ENCODE measurements at places on chromosomes 2 and 18.

DNA sequence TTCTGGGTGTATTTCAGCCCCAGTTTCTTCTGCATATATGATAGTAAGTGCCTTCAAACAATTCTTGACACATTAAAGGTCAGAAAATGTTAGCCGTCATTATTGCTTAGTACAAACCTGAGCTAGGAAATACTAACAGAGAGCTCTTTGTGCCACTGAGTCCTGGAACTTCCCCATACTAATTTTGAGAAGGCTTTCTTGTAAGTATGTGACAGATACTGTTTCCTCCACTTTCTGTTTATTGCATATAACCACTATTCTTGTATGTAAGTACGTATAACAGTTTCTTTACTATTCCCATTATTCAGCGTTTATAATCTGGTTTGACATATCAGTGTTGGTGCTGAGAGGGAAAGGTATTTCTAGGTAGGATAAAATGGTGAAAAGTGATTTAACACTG, 9.8 kb downstream of the PPP1CB start:
- no peak for DNase-seq

GRCh38 chr2:104658144-104658835, 195.6 kb upstream of the POU3F3 start:
- DNase-seq: peak; percentile 88

- no peak for DNase-seq
Observed at GRCh38 chr2:187527262-187527661, 27.0 kb downstream of the TFPI start.

- no peak for DNase-seq
Observed at GRCh38 chr2:233773854-233774253, 4.3 kb upstream of the MROH2A start.

DNA sequence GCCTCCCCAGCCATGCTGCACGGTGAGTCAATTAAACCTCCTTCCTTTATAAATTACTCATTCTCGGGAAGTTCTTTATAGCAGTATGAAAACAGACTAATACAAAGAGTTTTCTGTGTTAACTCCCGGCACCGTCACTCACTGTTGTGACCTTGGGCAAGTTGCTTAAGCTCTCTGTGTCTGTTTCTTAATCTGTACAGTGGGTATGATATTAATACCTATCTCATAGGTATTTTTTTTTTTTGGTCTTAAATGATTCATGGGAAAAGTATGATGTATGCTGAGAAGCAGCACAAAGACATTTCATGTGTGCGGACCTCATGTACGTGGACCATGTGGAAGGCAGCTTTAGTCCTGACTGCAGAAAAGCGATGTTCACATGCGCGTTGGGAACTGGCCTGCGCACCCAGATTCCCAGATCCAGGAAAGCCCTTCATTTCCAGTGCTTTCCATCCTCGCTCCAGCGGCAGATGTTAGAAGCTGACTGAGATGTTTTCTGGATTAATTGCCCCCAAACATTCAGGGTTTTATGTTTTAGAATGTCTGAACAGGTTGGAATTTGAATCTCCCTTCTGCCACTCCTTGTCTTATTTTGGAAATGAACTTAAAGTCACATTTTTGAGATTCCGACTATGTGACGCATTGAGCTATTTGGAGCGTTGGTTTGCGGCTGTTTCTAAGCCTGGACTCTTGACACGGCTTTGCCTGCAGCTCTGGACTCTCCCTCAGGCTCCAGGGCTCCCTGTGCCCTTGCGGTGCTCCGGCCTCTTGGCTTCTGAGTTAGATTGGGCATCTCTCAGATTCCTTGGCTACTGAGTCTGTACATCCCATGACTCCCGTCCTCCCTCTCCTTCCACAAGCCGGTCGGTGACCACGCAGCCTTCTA, 61.4 kb downstream of the SLC4A3 start:
- no peak for DNase-seq

- DNase-seq: no peak
Observed at GRCh38 chr2:127071901-127072328, 35.0 kb downstream of the BIN1 start.

- DNase-seq: no peak
Observed at GRCh38 chr2:28545590-28546200, 49.8 kb downstream of the PLB1 start.

DNA sequence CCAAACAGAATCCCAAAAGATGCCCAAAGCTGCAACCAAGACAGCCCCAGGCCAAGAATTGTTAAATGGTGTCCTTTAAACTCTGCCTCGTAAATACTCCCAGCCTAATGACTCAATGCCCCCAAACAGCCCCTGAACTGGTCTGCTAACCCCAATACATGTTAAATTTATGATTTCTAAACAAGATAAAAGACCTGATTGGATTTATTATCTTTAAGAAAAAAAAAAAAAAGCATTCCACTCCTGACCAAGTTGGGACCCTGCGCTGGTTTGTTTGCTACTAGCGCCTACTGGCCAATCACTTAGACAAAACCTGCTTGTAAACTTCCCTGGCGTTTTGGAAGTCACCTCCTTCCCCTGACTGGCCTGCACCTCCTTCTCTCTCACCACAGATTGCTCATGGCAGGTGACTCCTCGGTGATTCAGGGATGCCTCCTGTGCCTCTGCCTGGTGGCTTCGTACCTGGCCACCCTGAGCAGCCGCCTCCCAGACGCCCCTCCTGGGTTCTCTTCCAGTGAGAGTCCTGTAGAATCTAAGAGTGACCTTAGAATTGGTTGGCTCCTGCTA, 121.3 kb downstream of the BCL11A start:
- DNase-seq: no peak

DNA sequence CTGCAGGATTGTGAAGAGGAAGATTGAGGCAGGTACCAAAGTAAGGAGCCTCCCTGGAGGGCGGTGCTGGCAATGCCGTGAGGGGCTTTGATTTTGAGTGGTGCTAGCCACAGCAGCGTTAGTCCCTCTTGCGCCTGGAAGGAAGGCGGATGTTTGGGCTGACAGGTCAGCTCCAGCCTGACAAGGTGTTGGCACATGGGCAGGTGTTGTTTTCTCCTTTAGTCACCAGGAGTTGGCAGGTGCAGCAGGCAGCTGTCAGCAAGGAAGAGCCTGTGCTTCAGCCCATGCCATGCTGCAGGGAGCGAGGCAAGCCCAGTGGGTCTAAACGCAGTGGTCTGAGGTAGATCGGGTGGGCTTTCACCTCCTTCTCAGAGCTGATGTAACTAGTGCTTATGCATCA, 8.5 kb downstream of the SEC11C start:
- no peak for DNase-seq

- DNase-seq: no peak
Observed at GRCh38 chr2:83615511-83615910, 843.6 kb downstream of the SUCLG1 start.

GRCh38 chr18:11851806-11852337, 659 bp downstream of the CHMP1B start:
- peak; percentile 51 for DNase-seq

DNA sequence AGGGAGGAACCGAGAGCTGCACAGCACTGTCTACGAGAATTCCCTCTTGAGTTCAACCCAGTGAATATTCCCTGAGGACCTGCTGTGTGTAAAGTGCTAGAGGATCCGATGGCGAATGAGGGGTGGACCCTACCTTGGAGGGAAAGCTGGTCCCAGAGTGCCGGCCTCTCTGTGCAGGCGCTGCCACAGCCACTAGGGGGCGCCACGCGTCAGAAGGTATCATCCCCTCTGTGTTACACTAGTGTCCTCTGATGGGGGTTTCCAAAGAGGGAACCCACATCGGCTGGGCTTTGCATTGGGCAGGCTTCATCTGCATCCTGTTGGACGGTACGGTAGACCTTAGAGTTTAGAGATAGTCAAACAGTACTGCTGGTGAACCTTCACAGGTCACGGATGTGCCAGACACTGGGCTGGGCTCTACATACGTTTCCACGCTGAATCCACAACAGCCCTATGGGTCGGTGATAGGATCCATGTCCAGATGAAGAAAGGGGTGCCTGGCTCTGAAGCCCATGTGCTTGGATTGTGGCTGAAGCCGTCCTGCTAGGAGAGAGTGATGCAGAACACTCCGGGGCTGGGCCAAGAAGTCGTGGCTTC, 39.0 kb downstream of the COA5 start:
- DNase-seq: peak; percentile 72

DNA sequence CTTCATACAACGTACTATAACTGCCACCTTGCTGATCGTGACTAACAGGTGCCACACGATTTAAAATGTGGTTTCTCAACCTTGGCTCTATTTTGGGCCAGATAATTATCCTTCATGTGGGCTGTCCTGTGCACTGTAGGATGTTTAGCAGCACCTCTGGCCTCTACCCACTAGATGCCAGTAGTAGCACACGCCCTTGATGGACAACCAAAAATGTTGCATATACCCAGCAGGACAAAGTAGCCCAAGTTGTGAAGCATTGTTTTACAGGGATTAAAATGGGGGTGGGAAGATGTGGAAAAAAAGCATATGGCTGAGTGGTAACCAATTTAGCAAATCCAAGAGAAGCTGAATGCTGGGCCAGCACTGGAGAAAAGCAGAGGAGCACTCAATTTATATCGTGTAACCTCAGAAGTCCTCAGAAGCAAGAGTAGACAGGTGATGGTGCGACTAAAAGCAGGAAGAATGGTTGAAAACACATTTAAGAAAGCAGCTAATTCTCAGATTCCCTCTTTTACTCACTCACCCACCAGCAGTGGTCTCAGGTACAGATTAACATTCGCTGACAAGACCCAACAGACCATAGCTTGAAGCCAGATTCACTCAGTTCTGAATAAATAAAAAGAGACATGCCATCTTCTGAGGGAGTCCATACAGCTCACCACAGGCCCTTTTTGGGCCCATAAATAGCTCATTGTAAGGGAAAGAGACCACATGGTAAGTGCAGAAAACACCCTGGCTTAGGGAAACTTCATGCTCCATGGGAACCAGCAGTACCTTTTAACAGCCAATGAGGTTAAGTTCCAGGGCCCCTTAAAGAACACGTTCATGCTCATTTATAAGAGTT, 50.6 kb downstream of the RAPH1 start:
- DNase-seq: peak; percentile 70

DNA sequence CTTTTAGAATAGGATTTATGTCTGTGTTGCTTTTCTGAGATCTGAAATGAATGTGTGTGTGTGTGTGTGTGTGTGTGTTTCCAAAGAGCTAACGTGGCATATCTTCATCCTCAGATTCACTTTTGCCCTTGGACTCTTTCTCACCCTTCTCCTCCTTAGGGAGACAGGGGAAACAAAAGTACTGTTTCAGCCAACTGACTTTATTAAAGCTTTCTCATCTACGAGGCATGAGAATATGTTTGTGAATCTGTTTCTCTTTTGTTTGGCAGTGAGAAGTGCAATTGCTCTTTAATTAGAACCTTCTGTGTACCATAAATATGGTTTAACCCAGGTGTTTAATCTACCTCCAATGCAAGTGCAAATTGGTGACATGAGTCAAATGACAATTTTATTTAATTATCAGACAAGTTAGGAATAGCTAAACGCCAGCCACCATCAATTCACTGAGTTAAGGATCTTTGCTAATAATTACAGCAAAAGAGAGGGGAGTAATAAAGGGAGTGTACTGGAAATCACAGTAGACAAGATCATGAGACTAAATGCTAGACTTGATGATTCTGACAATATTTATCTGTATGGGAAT, 186.4 kb upstream of the COL3A1 start:
- DNase-seq: no peak

GRCh38 chr2:12982149-12982584, 265.4 kb downstream of the TRIB2 start:
- DNase-seq: no peak

GRCh38 chr2:203195331-203196036, 43.3 kb upstream of the CYP20A1 start:
- DNase-seq: no peak

DNA sequence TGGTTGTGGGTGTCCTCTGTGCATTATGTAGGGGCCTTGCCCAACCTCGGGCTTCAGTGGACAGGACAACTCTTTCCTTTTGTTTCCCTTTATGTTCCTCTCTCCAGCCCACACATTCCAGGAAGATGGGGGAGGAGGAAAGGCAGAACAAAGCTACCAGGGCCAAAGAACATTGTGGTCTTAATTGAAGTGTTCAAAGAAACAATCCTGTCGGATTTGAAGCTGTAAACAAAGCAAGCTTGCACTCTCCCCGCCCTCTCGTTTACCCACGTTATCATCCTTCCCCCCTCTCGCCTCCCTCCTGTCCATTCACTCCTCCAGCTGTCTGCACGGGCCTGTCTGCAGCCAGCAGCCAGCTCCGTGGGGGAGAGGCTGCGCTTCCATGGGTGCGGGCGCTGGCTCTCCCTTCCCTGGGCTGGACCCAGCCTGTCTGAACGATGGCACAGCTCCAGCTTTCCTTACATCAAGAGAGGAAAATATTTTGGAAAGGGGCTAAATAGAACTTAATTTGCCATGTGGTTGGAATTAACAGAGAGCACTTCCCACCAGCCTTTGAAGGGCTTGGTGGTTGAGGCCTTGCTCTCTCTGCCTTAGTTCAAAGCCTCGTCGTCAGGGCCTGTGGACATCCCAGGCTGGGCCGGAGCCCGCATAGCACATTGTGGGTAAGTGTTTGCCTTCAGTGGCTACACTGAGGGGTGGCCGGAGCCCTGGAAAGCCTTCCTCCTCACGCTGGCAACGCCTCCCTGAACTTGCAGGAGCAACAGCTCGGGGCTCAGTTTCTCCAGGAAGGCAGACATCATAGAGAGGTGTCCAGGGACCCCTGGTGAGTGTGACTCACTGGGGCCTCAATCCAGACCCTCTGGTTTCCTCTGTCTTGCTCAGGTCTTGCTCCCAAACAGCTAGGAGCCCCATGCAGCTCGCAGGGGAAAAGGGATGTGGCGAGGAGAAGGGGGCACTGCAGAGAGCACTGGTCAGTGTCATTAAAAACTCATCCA, 60.6 kb upstream of the HS6ST1 start:
- DNase-seq: no peak

GRCh38 chr2:237964578-237965404, 2.0 kb upstream of the UBE2F start:
- peak; percentile 95 for DNase-seq

DNA sequence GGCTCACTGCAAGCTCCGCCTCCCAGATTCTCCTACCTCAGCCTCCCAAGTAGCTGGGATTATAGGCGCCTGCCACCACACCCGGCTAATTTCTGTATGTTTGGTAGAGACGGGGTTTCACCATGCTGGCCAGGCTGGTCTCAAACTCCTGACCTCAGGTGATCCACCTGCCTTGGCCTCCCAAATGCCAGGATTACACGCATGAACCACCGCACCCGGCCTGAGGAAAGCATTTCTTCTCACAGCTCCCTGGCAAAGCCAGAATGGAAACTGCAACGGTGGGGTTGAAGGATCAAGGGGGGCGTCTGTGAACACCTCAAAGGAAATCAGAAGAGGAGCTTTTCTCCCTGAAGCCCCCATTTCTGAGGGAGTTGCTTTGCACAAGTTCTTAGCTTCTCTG, 11.2 kb upstream of the TEX51 start:
- no peak for DNase-seq
